ENCODE measurements at places on chromosomes 16 and 17.

GRCh38 chr16:31477220-31478216 is 5.4 kb upstream of the SLC5A2 start:
- peak; percentile 71 for DNase-seq

DNA sequence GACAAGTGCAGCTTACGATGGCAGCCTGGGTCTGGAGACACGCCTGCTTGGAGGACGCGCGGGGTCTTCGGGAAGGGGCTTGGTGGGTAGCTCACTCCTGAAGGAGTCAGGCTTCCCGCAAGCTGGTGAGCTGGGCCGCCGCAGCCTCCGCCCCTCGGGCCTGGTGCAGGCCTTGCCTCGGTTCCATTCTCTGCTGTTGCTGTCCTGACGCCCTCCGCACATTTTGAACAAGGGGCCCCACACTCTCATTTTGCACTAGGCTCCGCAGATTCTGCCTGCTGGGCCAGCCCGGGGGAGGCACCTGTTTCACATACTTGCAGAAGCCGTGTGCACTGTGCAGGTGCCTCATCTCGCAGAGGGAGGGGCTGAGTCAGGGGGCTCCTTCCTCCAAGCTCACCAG is 31.9 kb upstream of the CBX4 start:
- no peak for DNase-seq

DNA sequence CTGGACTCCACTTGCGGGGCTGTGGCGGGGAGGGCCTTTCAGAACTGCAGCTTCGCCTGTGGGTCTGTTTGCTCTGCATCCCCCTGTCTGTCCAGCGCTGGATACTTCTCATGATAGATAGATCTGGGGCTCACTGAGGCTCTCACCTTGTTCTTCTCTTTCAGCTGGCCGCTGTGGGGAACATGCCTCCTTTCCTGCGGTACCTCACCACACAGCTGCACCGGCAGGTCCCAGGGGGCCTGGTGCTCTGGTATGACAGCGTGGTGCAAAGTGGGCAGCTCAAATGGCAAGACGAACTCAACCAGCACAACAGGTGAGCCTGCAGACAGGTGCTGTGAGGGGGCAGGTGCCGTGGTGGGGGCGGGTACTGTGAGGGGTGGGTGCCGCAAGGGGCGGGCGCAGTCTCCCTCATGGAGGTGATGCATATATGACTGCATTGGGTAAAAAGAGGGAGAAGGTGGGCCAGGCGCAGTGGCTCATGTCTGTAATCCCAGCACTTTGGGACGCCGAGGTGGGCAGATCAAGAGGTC is 6.2 kb downstream of the ENGASE start:
- no peak for DNase-seq

- no peak for DNase-seq
Measured at GRCh38 chr16:21302898-21303528, 24.9 kb upstream of the CRYM start.

Measured in GM13976 (cell line).